ENCODE measurements at places on chromosomes 7 and 10.

DNA sequence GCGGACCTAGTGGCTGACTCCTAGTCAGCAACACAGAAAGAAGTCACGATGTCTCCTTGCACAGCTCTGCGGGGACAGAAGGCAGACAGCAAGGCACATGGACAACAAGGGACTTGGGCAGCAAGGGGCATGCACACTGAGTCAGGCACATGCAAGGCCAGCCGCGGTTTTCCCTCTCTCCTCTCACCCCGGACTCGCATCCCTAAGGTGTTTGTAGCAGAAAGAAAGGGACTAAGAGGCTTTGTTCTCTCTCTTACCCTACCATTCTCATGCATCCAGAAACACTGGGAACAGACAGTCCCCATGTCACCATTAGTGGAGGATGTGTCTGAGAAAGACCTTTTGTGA, 193.3 kb upstream of the PHF14 start:
- DNase-seq, result no peak

- DNase-seq, result no peak
Observed at GRCh38 chr7:46930366-46930765, 651.5 kb downstream of the TNS3 start.

- DNase-seq, result no peak
Observed at GRCh38 chr7:132592936-132593335, 16.7 kb upstream of the PLXNA4 start.

- DNase-seq, result no peak
Observed at GRCh38 chr10:72009425-72010081, 45.4 kb downstream of the CHST3 start.

DNA sequence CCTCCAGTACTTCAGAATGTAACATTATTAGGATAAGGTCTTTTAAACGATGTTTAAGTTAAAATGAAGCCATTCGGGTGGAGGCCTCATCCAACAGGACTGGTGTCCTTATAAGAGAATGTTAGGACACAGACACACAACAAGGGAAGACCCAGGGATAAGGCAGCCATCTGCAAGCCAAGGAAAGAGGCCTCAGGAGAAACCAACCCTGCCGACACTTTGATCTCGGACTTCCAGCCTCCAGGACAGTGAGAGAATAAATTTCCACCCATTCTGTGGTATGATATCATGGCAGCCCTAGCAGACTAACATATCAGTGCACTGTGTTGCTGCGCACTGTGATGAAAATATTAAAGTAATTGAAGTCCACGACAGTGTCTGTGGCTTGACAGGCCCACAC, 250.8 kb downstream of the COBL start:
- no peak for DNase-seq

GRCh38 chr7:47418601-47419309, 163.2 kb downstream of the TNS3 start:
- no peak for DNase-seq

DNA sequence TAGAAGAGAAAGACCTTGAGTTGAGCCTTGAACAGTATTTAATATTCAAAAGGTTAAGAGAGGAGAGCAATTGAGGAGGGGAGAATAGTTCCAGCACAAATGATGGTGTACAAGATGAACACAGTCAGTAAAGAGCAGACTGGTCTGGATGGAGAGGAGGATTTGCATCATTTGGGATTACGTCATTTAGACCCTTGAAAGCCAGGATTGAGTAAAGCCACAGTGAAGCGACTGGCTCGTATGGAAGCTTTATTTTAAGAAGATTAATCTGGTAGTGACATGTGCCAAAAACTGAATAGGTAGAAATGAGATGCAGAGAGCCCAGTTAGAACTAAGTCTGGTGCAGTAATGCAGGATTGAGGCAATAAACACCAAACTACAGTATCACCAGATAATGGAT, 52.6 kb downstream of the TRUB1 start:
- DNase-seq, result no peak

GRCh38 chr10:117972168-117972837, 74.4 kb downstream of the RAB11FIP2 start:
- no peak for DNase-seq

DNA sequence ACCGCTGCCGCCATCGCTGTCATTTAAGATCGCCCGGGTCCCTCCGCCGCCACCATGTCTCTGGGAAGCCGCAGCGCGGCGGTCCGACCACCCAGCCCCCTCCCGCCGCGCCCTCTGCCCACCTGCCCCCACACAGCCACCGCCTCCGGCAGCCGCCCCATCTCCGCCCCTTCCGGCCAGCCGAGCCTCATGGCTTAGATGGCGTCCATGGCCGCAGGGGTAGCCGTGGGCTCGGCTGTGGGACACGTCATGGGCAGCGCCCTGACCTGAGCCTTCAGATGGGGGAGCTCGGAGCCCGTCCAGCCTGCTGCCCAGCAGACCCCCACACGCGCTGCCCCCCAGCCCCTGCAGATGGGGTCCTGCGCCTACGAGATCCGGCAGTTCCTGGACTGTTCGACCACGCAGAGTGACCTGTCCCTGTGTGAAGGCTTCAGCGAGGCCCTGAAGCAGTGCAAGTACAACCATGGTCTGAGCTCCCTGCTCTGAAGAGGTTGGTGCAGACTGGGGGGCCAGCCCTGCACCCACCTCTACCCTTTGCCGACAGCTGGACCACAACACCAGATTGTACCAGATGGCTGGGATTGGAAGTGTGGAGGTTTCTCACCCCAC, 38.0 kb upstream of the TARP start:
- no peak for DNase-seq

DNA sequence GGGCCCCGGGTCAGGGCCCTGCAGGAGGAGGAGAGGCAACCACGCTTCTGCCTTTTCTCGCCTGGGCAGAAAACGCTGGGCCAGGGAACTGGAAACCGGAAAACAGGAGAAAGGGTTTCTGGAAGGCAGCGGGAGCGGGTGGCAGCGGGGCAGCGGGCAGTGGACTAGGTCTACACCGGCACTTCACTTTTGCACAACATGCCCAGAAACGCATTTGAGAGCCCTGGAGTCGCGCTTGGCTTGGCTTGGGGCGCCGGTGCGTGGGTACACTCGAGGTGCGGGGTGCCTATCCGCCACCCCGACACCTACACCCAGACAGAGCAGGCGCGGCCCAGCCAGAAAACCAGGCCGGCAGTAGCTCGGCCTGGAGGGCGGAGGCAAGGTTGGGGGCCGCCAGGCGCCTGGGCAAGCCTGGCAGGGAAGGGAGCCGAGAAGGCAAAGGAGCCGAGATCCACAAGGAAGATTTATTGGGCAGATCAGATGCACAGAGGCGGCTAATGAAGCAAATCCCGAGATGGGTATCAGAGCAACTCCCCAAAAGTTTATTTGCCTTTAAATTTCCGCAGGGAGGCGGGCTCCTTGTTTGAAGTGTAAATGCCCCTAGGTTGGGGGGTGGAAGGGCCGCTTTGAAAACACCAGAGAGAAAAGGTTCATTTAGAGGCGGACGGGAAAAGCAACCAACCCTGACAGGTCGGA, 3.2 kb upstream of the PAX2 start:
- DNase-seq, result no peak

DNA sequence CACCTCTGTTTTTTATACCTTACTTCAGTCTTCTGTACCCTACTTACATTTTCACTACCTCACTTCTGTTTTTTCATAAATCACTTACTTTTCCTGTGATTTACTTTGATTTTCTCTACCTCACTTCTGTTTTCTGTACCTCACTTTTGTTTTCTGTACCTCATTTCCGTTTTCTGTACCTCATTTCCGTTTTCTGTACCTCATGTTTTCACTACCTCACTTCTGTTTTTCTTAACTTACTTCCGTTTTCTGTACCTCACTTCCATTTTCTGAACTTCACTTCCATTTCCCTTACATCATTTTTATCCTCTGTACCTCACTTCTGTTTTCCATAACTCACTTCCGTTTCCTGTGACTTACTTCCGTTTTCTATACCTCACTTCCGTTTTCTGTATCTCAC, 492.0 kb upstream of the AKR1E2 start:
- DNase-seq, result no peak

GRCh38 chr7:157402911-157403534, 66.2 kb downstream of the DNAJB6 start:
- DNase-seq, result no peak

DNA sequence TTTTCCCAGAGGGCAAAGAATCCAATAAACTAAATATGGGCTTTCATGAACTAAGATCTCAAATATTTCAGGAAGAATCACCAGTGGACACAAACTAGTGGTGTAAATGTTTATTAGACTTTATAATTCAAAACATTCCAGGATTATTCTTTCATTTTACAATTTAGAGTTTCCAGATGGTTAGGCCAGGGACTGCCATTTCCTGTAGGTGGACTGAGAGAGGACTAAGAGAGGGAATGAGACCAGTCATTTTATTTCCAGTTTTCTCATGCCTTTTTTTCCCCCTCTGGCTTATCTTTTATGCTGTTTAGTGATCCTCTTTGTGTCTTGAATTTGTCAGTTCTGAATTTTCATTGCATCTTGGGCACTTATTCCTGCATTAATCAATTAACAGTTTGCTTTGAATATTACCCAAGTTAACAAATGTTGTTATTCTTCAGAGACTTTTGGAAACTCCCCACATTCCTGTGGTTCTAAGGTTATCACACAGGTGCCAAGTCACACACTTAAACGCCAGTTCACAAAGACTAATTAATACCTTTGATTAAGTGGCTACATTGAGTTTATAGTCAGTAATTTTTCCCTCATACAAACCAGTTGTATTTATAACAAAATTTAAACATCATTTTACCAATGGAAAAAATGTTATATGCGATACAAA, 12.3 kb downstream of the CISD1 start:
- DNase-seq, result no peak

GRCh38 chr7:106058928-106059324, 53.2 kb downstream of the SYPL1 start:
- no peak for DNase-seq

GRCh38 chr7:87574630-87575029, 26.1 kb downstream of the ABCB1 start:
- DNase-seq, result no peak

- no peak for DNase-seq
Observed at GRCh38 chr10:78959924-78960285, 108.9 kb upstream of the ZMIZ1 start.

- no peak for DNase-seq
Observed at GRCh38 chr10:60662917-60663614, 115.2 kb upstream of the CDK1 start.

- DNase-seq, result no peak
Observed at GRCh38 chr7:2665359-2665791, 22.6 kb upstream of the AMZ1 start.

GRCh38 chr7:37285706-37286453, 162.8 kb downstream of the ELMO1 start:
- no peak for DNase-seq

- DNase-seq, result no peak
Observed at GRCh38 chr7:93574646-93575554, at the start of gene CALCR. Gene CALCR (minus strand): TSS chr7:93574724. CDS start chr7:93486981, 87,743 bp downstream.

DNA sequence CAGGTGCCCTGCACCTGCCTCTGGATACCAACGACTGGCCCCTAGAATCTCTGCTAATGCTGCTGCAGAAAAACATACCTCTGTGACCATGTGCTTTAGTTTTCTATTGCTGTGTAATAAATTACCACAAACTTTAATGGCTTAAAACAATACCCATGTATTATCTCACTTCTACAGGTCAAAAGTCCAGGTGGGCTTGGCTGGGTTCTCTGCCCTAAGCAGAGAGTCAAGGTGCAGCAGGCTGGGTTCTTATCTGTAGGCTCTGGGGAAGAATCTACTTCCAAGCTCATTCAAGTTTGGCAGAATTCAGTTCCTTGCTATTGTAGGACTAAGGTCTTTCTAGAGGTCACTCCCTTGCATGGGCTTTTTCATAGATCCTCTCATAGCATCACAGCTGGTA, 52.3 kb downstream of the CCDC71L start:
- no peak for DNase-seq

DNA sequence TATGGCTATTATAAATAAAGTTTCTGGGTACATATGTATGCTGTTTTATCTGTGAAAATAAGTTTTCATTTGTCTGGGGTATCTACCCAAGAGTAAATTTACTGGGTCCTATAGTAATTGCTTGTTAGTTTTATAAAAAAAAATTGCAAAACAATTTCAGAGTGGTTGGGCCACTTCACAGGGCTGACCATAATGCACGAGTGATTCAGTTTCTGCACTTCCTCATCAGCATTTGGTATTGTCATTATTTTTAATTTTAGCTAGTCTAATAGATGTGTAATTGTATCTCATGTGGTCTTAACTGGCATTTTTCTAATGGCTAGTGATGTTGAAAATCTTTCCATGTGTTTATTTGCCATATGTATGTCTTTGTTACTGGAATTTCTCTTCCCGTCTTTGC, 452.4 kb upstream of the AKR1E2 start:
- no peak for DNase-seq

DNA sequence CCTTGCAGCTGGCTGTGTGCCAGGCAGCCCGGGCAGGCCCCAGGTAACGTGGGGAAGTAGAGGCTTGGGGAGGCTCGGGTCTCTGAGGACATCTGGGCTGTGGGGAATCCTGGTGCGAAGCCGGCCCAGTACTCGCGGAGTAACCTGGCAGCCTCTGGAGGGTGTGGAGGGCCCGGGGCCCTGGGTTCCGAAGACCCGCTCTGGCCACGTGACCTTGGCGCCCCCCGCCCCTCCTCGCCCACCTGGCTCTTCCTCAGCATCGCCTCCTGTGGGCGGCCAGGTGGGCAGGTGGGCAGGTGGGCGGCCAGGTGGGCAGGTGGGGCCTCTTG, 143.1 kb downstream of the WDR37 start:
- no peak for DNase-seq

DNA sequence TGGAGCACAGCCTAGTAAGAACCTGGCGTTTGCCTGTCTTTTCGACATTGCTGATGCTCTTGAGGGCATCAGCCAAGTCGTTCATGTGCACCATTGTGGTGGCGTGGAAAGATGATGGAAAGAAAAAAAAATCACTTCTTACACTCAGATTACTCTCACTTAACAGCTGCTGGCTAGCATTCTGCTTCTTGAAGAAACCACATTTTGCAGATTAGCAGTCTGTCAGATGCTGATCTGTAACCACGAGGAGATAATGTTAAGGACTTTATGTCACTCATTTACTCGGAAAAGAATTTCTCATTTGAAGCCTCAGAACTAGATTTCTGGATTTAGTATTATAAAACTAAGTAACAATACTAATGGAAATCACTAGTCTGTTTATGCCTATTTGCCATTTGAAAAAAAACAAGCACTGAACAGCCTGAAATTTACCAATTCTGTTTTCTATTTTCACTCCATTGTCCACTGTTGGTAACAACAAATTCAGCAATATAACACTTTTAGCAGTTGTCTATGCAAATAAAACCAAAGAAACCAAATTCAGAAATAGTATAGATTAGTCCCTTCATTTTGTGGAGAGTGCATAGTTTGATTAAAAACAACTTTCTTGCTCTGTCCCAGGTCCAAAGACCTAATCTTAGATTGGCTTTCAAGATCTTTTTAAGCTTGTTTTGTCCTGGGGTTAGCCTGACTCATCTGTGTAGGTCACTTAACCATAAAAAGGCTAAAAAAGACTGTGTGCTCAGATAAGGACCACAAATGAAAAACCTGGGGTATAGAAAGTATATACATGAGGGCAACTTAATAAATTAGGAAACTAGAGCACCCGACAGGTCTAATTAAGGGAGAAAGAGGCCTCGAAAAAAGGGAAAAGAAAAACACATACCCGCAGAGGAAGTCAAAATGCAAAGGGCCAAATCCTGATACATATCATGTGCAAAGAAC, 67.5 kb downstream of the NT5C2 start:
- no peak for DNase-seq
